ENCODE measurements at places on chromosomes 1 and 21. TPM values are rescaled to one million over a fixed set of nuclear protein-coding genes. Genes with fewer than 3 reads are reported as not detected.
A peak's percentile ranks its signal among the peaks of the same experiment; 100 is the strongest.

Gene WDR3
- 15.6 TPM for total RNA-seq

Gene TLCD4
- total RNA-seq, result 35.6 TPM

Gene TFF3
- total RNA-seq, result 0.48 TPM

Gene HCN3
- total RNA-seq, result 5.1 TPM

Gene NIBAN1
- 283 TPM for total RNA-seq

Gene OVAAL
- total RNA-seq, result 0.96 TPM

Gene LCE3D
- 2.4 TPM for total RNA-seq

Gene ARMH1
- total RNA-seq, result not detected

Gene IL20
- 2.2 TPM for total RNA-seq

Gene ZBTB37
- total RNA-seq, result 14.9 TPM

- no peak for DNase-seq
Measured at GRCh38 chr1:56864430-56864829, 9.8 kb downstream of the C8A start.

- peak; percentile 87 for DNase-seq
Measured at GRCh38 chr1:58755468-58755872, 28.4 kb downstream of the JUN start.

- DNase-seq, result no peak
Measured at GRCh38 chr1:60745484-60745883, 336.9 kb upstream of the NFIA start.

DNA sequence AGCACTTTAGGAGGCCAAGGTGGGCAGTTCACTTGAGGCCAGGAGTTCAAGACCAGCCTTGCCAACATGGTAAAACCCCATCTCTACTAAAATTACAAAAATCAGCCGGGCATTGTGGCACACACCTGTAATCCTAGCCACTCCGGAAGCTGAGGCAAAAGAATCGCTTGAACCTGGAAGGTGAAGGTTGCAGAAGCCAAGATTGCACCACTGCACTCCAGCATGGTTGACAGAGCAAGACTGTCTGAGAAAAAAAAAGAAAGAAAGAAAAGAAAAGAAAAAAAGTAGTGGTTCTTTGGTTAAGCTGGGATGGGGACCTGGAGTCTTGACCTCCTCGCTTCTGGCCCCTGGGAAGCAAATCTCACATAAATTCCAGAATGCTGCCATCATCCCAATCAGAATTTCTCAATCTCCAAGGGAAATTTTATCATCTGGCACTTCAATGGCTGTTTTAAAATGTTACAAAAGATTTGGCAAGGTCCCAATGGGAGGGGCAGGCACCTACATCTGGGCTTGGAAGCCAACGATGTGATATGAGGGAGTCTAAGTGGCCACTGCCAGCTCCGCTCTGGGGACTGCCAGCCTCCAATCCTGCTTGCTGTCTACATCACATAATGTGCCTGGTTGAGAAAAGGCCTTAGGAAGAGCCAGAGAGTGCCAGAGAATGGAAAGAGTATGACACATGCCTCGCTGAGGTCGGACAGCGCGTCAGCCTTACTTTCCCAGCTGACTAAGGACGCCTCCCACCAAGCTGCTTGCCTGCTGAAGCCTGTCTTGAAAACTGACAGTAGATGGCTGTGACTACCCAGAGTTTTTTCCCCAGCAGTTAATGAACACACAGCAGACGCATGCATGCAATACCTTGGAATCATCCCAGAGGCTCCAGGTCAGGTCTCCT lies 42.1 kb upstream of the SRP9 start:
- DNase-seq, result peak; percentile 89

GRCh38 chr1:97334454-97334853 lies 586.4 kb downstream of the DPYD start:
- DNase-seq, result no peak

GRCh38 chr1:114564141-114564540 lies 17.3 kb downstream of the BCAS2 start:
- no peak for DNase-seq

DNA sequence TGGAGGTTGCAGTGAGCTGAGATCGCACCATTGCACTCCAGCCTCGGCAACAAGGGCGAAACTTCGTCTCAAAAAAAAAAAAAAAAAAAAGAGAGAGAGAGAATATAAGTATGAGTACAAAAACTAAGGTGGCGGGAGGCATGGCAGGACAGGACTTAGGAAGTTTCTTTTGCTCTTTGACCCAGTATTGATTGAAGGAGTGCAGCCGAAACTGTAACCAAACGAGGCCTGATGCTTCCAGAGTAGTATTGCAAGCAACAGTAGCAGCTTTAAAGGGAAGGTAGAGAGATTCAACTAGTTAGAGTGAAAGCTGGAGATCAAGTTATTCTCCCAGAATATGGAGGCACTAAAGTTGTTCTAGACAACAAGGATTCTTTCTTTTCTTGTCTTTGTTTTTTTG lies 99.2 kb upstream of the CASZ1 start:
- DNase-seq, result no peak

- DNase-seq, result peak; percentile 62
Measured at GRCh38 chr1:21051177-21051825, 125.4 kb downstream of the EIF4G3 start.

DNA sequence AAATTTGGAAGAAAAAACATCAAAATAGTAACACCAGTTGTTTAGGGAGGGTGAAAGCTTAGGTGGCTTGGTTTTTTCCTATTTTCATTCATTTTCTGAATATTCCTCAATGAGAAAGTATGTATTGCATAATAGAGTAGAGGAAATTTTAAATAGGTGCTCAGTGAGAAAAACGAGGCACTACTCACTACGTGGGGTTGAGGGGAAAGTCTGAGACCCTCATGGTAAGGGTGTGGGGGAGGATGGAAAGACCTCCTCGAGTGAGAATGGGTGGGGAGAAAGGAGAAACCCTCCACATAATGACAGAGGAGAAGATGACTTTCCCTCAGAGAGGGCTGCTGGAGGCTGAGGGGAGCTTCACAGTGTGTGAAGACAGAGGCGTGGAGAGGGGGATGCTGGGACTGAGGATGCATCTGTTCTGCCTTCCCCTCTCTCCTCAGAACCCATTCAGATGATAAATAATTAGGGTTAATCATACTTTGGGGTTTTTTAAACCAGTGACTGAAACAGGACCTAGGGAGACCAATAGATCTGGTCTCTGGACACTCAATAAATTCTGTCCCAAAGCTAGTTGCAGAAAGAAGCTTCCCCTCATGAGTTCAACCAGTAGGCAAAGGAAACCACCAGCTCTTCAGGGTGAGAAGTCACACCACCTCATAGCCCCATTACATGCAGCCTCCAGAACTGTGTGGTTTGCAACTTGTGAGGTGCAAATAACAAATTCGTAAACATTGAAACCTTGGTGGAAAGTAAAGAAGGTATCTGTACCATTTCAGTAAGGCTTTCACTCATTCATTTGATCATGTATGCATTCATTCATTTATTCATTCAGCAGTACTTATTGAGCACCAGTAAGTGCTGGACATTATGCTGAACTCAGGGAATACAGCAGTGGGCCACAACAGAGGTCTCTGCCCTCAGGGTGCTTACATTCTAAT lies 17.1 kb downstream of the SLAMF7 start:
- no peak for DNase-seq

DNA sequence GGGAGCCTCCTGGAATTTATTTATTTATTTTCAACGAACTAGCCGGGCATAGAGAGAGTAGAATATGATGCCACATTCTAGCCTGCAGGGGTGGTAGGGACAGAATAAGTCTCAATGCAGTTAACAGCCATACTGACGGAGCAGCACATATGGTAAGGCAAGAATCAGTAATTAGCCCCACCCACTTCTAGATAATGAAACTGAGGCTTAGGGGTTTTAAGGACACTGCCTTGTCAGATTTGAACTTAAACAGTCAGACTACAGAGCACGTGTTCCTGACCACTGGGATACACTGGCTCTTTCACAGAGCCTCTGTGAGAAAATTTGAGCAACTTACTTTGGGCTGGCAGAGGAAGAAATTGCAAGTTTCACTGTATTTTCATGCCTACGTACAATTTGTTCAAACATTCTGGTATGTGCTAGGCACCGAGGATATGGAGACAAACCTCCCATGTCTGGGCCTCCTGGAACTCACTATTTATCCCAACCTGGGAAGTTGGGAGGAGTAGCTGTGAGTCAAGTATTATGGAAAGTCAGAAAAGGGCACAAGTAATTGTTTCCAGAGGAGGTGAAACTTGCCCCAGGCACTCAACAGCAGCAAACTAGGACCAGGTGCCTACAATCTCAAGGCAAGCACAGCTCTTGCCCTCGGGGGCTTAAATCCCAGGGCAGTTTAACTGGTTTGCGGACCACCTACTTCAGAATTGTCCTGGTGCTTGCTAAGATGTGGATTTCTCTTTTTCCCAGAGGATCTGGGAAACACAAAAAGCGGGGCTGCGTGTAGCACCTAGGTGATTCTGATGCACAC lies 1.6 kb upstream of the CLIC4 start:
- peak; percentile 80 for DNase-seq

DNA sequence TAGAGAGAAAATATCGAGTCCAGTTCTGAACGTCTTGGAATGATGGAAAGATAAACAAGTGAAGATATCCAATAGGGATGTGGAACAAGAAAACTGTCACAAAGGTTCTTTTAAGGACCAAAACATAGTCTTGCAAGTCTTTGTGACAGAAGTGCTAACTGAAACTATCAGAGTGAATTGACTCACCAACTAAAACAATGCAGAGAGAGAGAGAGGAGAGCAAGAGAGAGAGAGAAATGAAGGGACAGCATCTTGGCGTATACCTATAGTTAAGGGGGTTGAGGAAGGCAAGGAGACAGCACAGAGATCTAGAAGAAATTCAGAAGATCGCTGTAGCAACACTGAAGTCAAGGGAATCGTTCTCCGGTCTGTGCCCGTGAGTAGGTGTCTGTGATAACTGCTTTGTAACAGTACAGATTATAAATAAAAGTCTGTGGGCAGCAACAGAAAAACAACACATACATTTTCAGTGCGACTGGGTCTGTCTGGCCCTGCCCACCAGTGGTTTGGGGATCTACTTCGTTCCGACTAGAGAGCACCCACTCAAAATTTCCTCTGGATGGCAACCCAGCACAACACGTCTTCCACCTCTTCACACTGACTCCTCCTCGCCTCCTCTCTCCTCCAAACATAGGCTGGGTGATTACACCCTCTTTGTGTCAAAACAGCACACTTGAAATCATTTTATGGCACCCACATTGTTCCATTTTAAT lies 4.8 kb upstream of the COA6 start:
- no peak for DNase-seq

DNA sequence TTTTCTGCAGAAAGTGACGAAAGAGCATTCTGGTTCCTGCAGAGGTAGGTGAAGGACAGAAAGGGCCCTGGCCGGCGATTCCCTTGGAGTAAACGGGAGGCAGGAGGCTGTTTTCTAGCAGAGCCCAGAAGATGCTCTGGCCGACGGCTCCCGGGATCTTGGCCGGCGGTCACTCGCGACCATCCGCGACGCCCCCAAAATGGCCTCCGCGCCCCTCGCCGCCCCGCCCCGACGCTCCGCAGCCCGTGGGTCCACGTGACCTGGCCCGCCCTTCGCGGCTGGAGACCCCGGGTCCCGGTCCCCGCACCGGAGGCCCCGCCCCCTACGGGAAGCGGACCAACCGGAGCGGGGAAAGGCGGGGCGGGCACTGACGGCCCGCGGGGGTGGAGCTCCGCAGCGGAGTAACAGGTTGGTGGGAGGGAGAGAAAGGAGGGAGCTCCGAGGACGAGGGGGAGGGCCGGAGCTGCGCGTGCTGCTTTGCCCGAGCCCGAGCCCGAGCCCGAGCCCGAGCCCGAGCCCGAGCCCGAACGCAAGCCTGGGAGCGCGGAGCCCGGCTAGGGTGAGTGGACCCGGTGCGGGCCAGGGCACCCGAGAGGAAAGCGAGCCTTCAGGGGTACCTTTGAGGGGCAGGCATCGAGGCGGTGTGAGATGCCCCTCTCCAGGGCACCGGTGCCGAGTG lies at the start of gene CGN:
TSS of gene CGN (plus strand) at position 431 of the 679 bp plus-strand sequence. CDS start 7,133 bp downstream, outside the sequence.
- DNase-seq, result peak; percentile 88

DNA sequence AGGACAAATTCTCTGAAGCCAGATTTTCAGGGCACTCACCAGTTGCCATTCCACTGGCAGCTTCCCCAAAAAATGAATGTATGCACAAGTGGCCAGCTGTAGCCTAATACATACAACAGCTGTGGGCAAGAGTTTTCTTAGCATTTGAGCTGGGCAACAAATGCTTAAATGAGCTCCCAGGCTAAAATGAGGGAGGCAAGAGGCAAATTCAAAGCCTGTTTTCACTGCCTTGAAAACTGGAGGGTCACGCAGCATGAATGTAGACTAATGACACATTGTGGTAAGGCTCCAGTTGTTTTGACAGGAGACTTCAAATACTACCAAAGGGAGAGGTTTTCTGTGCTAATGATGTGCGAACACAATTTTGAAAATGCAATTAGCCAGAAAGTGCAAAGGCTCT lies 88.2 kb downstream of the TIAM1 start:
- no peak for DNase-seq

GRCh38 chr1:62221171-62221570 lies 26.5 kb downstream of the L1TD1 start:
- DNase-seq, result no peak

GRCh38 chr1:228279011-228279721 lies 71.3 kb downstream of the OBSCN start:
- no peak for DNase-seq

DNA sequence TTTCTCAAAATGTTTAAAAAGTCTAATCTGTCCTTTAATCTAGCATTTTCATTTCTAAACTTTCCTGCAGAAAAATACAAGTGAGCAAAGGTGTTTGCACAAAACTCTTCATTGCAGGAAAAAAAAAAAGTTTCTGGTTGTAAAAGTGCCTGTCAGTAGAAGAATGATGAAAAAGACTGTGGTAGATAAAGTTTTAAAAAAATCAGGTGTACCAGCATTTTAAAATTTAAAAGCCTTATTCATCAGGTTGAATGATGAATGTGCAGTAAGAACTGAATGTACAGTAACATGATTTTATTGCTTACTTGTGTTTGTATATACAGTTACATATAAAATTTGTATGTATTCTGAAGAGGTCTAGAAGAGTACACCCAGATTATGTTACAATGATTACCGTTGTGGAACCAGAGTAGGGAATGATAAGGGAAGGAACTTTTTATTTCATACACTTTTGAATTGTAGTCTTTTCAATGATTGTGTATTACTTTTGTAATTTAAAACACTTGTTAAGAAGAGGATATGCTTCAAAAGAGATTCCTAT lies 54.0 kb downstream of the FNBP1L start:
- DNase-seq, result no peak

DNA sequence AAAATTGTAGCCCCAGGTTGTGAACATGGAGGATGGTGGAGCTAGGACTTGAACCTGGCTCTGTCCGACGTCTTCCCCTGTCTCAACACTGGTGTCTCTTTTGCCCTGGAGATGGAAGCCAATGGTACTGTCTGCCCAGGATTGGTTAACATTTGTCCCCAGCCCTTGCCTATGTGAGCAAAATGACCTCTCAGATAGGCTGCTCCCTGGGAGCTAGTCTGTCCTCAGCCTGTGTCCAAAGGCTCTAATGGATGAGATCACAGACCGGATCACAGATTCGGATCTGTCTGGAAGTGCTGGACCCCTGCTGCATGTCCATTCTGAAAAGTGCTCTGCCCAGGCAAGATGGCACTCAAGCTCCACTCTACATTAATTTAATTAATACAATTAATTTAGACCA lies 394.4 kb upstream of the VAMP3 start:
- no peak for DNase-seq

GRCh38 chr1:186239171-186239570 lies 135.9 kb downstream of the TPR start:
- no peak for DNase-seq
